ENCODE measurements at places on chromosomes 5 and 9.

GRCh38 chr5:36272136-36272690 lies 29.5 kb downstream of the RANBP3L start:
- DNase-seq = no peak

- no peak for DNase-seq
These were observed 262.5 kb downstream of the GOLPH3 start for GRCh38 chr5:31911291-31912265.

GRCh38 chr9:83688921-83689320 lies 18.8 kb downstream of the UBQLN1 start:
- no peak for DNase-seq

- DNase-seq = no peak
These were observed 37.0 kb downstream of the TRIM32 start for GRCh38 chr9:116724123-116724522.

DNA sequence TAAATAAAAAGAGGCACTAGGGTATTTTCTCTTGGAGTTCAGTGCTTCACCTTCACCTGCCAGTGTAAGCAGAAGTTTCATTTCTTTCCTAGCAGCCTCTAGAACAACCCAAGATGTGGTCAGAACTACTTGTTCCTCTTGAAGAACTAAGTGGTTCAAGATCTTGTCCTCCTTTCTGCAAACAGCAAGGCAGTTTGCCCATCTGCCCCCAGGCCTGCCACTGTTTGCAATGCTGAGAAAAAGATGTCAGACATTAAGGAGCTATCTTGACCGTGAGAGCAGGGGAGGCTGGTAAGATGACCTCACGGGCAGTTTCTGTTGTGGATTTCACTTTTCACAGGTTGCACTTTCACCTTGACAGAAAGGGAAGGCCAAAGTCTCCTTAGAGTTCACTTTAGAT lies 52.0 kb upstream of the KLF4 start:
- DNase-seq = no peak

DNA sequence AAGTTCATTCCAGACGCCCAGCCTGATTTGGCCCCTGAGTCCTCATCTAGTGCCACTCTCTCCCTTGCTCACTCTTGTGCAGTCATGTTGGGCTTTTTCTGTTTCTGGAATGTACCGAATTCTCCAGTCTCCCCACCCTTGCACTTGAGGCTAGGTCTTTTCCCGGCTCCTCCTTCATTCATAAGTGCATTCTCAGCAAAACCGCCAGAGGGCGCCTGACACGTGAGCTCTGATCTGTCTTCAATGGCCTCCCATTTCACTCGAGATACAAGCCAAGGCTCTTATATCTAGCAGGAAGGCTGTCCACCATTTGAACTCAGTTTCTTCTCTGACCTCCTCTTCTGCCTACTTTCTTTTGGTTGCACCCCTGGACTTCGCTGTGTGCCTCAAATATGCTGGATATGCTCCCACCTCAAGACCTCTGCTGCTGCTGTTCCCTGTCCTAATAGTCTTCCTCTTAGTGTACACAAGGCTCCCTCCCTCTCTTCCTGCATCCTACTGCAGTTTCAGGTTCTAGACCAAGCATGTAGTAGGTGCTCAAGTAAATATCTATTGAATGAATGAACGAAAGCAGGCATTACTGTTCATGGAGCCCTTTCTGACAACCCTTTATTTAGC lies 568.1 kb upstream of the WWC1 start:
- peak; percentile 66 for DNase-seq

- peak; percentile 22 for DNase-seq
These were observed 60.2 kb upstream of the SLC2A8 start for GRCh38 chr9:127336506-127337352.
